ENCODE measurements at places on chromosomes 5 and 9.

DNA sequence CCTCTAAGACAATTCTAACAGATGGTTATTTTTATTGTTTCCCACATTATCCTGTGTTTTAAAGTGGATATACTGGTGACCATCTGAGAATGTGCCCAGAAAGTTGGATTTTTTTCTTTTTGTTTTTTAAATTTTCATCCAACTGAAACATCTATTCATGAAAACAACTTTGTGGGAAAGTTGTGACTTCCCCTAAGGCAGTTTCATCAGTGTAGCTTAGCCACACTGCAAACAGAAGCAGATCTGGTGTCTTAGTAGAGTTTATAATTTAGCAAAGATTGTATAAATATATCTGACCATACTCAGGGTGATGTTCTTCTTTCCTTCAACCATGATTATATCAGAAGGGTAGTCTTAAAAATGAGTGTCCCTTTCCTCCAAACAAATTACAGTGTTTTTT lies 1241.3 kb downstream of the MAT2B start:
- DNase-seq: no peak

DNA sequence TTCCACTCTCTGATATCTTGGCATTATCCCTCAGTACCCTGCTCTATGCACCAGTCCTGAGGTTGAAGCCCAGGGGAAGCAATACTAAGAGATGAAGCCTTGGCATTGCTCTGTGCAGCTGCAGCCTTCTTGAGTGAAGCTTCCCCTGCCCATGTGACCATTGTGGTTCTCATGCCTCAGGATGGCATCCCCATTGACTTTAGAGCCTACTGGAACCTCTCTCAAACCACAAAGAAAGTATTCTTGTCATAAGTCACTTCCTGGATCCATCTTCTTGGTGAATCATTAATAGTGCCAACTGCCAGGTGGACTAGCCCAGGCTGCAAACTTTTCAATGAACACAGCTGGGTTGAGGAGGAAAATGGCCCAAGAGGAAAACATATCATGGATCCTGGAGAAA lies 283.9 kb upstream of the RFX3 start:
- no peak for DNase-seq

- DNase-seq: no peak
Measured at GRCh38 chr5:140540227-140540626, 7.2 kb upstream of the EIF4EBP3 start.

DNA sequence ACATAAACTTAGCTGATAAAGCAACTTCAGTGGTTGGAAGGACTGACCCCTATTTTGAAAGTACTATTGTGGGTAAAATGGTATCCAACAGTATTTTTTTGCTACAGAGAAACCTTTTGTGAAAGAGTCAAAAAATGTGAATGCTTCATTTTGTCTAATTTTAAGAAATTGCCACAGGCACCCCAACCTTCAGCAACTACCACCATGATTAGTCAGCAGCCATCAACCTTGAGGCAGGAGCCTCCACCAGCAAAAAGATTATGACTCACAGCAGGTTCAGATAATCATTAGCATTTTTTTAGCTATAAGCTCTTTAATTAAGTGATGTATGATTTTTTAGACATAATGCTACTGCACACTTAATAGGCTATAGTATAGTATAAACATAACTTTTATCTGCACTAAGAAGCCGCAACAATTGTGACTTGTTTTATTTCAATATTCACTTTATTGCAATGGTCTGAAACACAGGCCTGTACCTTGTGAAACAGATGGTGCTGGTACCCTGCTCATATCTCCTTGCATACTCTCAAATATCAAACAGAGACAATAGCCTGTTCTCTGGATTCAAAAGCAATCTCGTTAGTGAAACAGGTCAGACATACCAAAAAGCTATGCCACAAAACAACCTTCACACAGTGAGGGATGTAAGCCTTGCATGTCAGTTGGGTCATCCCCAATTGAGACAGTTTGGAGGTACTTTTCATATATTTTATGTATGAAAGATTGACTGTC lies 261.2 kb upstream of the FAM174A start:
- no peak for DNase-seq

DNA sequence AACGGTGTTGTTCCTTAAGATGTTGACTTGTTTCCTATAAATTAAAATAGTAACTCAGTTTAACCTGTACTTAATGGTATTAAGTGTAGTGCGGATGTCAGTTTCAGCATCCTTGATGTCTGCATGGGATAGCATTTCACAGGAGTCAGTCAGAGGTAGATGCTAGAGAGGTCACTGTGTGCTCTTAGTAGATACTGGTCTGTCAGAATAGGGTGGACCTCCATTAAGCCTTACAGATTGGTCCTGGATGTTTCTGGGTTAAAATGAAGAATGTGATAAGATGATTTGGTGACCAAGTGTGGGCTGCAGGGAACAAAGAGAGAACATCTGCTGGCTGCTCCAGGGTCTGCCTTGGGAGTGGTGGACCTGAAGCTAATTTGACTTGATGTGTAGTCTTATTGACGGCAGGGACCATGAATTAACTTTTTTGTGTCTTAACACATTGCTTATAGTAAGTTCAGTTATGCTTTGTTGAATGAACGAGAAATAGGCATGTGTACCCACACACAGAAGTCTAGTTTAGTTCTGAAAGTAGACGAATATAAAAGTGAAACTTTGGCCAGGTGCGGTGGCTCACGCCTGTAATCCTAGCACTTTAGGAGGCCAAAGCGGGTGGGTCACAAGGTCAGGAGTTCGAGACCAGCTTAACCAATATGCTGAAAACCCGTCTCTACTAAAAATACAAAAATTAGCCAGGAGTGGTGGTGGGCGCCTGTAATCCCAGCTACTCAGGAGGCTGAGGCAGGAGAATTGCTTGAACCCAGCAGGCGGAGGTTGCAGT lies 12.5 kb downstream of the RAB24 start:
- DNase-seq: no peak

Data from dermis microvascular lymphatic vessel endothelial cell (primary cell).